ENCODE measurements at places on chromosomes 1 and 21.

- no peak for DNase-seq
These were observed 20.7 kb downstream of the PHC2 start for GRCh38 chr1:33410091-33410701.

DNA sequence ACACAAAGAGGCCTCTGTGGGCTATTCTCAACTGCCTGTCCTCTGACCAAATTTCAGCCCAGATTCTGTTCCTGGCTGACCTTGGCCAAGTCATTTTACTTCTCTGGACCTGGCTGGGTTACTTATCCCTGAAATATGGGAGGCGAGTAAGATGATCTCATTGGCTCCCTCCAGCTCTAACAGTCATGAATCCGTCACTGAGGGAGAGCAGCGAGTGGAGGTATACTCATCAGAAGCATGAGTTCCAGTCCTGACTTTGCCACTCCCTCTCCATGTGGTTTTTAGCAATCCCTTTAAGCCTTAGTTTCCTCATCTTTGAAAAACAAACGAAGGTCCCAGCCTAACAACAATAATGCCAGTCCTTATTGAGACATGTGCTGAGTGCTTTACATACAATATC, 63.5 kb downstream of the CCDC185 start:
- no peak for DNase-seq

DNA sequence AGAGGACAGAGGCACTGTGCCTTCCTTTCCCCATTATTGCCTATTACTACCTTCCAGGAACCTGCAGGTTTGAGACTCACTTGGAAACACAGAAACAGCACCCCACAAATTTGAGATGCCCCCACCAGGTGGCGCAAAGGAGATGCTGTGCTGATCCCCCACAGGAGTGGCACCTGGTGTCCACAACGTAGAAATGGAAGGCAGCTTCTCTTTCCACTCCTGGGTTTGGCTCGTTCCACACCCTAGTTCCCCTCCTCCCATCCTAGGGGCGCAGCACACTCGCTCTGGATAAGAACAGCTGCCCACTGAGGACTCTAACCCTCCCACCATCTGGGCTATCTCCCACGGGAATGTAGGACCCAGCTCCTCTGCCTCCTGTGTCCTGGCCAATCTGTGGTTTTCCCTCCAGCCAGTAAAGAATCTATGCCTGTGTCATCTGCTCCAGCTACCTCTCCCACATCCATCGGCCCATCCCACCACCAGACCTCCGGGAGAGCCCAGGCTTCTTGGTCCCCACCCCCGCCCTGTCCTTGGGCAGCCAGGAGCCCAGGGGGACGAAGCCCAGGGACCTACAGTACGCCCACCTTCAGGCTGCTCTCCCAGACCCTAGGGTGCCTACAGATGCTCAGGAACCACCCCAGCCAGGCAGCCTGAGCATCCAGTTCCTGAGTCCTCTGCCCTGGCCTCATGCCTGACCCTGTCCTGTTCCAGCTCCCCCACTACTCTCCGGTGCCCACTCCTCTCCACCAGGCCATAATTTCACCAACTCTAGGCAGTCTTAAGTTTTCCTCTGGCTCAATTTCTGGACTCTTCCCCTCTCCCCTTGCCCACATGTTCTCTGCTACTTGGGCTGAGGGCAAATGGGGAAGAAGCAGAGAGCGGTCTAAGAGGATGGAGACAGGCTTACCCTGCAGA, 549 bp downstream of the THBS3 start:
- DNase-seq = peak; percentile 82

- DNase-seq = no peak
These were observed 47.6 kb downstream of the TYW3 start for GRCh38 chr1:74780594-74780993.

- no peak for DNase-seq
These were observed 160.3 kb downstream of the TGFBR3 start for GRCh38 chr1:91725618-91725988.

- DNase-seq = no peak
These were observed 160.9 kb upstream of the IVNS1ABP start for GRCh38 chr1:185477638-185478580.

DNA sequence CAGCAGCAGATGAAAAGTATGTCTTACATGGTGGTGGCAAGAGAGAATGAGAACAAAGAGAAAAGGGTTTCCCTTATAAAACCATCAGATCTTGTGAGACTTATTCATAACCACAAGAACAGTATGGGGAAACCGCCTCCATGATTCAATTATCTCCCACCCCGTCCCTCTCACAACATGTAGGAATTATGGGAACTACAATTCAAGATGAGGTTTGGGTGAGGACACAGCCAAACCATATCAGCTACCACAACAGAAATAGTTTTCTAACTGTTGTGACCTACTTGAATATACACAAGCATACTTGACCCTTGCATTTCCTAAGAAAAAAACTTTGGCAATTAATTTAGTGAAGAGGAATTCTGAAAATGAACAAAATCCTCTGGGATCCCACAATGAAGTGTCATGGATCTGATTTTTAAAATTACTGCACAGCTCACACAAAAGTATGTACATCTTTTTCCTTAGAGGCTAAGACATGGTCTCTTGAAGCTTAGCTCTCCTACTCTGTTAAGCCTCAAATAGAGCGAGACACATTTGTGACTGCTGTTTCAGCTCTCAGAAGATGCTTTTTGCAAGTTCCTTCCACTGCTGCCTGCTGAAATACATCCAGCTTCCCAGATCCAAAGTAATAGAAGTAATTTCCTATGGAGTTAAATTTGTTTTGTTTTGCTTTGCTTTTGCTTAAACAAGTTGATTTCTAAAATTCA, 265.8 kb downstream of the DPYD start:
- DNase-seq = no peak

- no peak for DNase-seq
These were observed 36.0 kb upstream of the ABCD3 start for GRCh38 chr1:94382201-94382600.

DNA sequence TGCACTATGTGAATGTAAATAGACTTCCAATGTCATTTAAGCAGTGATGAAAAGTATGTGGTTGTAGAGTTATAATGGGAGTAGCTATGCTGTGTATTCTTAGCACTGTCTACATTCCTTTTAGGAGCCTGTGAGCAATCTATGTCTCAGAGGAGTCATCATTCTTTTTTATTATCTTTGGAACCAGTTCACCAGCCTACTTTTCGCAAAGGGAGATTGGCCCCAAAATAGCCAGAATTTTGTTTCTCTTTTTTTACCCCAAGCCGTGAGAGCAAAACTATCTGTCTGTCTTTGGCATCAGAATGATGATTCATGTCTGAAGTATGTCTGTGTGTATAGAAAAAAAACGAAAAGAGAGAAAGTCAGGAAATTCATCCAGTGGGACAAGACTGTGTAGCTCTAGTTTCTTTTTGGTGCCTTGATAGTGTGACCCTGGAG, 44.2 kb downstream of the OSBPL9 start:
- DNase-seq = no peak

- no peak for DNase-seq
These were observed 11.3 kb downstream of the MAP7D1 start for GRCh38 chr1:36166938-36167905.

DNA sequence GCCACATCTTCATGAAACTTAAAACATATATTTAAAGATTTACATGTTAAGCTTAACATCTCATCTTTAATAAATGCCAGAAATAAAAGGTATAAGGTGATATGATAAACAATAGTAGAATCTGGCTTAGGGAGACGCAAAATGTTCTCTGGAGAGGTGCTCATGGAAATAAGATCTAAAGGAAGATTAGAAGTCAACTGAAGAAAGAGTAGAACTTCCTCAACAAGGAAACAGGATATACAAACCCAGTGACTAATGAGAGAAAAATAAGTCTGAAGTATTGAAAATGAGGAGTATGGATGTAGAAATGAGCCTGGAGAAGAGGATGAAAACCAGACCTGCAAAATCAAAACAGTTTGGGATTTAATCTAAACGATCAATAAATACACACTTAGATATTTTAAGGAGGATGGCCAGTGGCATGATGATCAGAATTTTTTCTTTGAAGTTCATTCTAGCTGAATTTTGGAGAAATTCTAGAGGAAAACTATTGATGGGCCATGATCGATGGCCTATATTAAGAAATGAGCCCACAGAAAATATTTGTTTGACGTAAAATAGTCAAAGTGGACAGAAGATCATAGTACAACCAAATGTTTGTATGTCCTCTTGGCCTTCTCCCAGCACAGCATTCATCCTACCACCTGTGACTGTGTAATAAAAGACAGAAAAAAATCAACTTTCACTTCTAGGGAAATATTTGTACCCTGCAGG, 387.9 kb upstream of the PTBP2 start:
- no peak for DNase-seq
